MG63 (cell line): ENCODE measurements at places on chromosomes 12 and 14.

GRCh38 chr12:127389923-127390322 lies 877.0 kb upstream of the TMEM132C start:
- DNase-seq, result peak; percentile 60

- no peak for DNase-seq
Observed at GRCh38 chr12:89173096-89173495, 179.2 kb downstream of the DUSP6 start.

DNA sequence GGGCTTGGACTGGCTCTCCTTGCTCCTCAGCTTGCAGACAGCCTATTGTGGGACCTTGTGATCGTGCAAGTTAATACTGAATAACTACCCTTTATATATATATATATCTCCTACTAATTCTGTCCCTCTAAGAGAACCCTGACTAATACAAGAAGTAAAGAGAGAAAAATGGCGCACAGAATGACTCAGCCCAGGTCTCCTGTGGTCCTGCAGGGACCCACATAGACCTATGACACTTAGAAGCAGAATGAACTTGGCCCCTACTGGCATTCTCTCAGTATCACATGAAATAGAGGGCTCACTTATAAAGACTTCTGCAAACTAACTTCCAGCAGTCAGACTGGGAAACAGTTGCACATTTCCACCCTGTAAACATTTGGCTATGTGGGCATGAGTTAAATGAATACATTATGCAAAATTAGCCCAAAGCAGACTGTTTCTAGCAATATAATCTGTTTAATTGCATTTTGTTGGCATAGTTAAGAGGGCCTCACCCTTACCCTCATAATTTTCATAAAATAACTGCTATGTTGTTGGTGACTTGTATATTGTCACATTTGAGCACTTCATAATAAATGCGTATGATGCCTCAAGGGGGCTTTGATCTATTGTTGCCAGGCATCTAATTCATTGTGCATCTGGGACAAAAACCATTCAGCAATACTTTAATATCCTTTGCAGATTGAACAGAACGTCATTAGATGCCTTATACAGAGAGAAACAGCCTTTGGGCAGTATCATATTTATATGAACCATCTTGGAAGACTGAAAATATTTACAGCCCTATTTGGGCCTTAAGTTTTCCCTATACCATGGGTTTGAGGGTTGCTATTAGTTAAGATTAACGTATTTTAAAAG lies 349.7 kb upstream of the DIO2 start:
- no peak for DNase-seq

DNA sequence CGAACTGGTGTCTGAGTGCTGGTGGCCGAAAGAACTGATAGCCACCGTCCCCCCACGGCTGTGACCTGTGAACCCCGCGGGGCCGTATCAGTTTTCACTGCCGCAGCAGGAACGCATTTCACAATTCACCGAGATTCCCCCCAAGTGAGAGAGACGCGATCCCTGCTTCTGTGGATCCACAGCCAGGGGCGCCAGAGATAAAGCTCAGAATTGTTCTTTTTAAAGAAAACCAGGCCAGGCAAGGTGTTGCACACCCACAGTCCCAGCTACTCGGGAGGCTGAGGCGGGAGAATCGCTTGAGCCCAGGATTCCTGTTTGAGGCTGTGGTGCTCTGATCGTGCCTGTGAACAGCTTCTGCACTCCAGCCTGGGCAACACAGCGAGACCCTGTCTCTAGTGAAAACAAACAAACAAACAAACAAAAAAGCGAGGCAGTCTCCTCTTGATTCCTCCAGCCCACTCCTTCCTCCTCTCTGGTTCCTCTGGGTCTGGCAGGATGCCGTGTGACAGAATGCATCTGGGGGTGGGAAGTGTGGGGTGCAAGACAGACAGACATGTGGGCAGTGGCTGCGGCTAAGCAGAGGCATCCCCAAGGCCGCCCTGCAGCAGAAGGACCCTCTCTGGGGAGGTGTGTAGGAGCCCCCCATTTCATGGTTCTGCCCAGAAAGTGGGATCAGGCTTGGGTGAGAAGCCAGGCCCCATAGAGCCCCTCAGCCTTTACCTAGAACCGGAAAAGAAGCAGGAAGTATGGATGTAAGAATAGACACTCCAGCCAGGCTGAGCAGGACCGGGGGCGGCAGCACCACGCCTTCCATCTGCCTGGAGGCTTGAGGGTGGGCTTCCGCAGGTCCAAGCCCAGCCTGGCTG lies 39.2 kb upstream of the PPP1R13B start:
- DNase-seq, result no peak

DNA sequence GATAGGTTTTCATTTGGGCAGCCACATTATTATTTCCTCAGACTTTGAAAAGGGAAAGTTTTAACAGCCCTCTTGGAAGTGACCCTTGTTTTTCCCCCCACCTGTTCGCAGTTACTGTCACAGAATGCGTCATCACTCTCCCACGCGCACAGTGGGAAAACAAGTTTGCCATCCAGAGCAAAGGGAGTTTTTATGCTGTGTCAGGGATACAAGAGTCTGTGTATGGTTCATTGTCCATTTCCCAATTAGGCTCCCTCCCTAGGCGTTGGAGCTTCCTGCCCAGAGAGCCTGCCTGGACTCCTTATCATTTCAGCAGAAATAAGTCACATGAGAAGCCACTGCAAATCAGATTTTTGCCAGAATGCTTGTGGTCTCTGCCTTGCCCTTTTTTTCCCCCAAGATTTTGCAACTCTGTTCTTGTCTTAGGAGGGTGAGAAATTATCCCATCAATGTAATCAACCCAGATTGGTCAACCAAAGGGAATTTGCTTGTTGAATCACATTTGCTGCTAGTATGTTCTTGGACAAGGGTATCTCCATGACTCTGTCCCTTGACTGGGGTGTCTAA lies 104.1 kb downstream of the IGF1 start:
- DNase-seq, result no peak

DNA sequence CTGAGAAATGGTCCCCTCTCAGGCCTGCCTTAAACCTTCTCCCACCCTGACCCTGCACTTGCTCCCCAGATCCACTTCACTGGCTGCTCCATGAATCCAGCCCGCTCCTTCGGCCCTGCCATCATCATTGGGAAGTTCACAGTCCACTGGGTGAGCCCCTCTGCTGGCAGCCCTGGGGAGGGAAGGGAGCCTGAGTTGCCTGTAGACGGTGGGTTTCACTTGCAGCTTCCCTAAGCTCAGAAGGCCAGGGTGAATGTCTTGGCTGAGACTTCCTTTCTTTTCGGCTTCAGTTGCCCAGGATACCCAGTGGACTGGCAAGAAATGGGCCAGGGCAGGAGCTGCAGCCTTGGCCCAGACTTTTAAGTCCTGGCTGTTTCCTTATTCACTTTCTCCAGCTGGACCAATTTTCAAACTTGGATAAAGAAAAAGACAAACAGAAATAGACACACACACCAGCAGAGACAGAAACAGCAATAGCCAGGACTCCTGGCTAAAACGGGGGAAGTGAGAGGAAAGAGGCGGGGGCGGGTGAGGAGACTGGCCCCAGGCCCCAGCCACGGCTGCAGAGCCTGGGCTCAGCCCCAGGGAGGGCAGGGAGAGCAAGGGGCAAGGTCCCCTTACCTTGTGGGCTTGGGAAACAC lies 2.0 kb downstream of the AQP6 start:
- no peak for DNase-seq

DNA sequence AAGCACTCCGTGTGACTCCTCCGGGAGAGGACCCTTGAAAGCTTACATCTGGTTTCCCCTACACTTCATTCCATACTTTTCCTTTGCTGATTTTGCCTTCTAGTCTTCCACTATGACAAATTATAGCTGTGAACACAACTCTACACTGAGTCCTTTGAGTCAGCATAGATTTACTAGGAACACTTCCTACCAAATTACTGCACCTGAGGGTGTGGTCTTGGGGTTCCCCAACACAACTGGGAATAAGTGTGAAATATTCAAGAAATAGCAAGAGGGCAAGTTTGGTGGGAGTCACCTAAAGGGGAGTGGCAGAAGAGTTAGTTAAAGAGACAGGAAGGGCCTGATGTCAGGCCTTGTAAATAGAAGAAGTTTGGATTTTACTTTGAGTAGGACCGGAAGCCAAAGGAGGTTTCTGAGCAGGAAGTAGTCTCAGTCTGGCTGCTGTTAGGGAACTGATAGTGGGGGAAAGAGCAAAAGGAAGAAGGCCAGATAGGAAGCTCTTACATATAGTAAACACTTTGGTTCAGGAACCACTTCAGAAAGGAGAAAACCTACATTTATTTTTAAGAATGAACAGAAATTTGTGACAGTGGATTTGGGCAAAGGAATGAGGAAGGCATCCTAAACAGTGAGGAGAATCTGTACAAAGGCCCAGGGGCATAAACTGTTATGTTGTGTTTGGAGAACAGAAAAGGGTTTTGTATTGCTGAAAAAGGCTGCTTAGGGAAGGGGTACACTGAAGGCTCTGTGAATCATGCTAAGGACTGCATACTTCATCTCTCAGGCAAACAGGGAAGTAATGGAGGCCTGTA lies 14.2 kb downstream of the SEL1L start:
- no peak for DNase-seq
